ENCODE measurements at places on chromosomes 12 and 14. TPM values are rescaled to one million over a fixed set of nuclear protein-coding genes. Genes with fewer than 3 reads are reported as not detected.

The DEPDC4 gene
- total RNA-seq = 5.7 TPM

The DENR gene
- 59.4 TPM for total RNA-seq

The ESYT1 gene
- 251 TPM for total RNA-seq

The ISM2 gene
- total RNA-seq = not detected

The ERP27 gene
- total RNA-seq = 0.13 TPM

The ITGA7 gene
- 2.3 TPM for total RNA-seq

The FAM90A1 gene
- total RNA-seq = 0.16 TPM

The EIF2B1 gene
- total RNA-seq = 103 TPM

The RNU4-1 gene
- total RNA-seq = 3,001 TPM

The CATSPERB gene
- total RNA-seq = 0.67 TPM

The SLCO1B3 gene
- total RNA-seq = not detected

The DNAI7 gene
- total RNA-seq = 0.29 TPM

The WNT1 gene
- total RNA-seq = not detected
